Fibroblast of mammary gland (primary cell): ENCODE measurements at places on chromosomes 12 and 14.
A peak's percentile ranks its signal among the peaks of the same experiment; 100 is the strongest.

DNA sequence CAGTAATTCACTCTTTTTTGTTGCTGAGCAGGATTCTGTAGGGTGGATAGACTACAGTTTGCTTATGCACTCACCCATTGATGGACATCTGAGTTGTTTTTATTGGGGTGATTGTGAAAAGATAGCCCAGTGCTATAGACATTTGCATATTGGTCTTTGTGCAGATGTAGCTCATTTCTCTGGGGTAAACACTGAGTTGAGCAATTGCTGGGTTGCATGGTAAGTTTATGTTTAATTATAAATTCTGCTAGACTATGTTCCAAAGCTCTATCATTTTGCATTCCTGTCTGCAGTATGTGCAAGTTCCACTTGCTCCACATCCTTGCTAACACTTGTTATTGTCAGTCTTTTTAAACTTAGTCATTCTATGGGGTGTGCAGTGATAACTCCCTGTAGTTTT is 65.4 kb upstream of the RFLNA start:
- DNase-seq = peak; percentile 8

- no peak for DNase-seq
Measured at GRCh38 chr12:92121826-92122225, 23.8 kb downstream of the BTG1 start.

DNA sequence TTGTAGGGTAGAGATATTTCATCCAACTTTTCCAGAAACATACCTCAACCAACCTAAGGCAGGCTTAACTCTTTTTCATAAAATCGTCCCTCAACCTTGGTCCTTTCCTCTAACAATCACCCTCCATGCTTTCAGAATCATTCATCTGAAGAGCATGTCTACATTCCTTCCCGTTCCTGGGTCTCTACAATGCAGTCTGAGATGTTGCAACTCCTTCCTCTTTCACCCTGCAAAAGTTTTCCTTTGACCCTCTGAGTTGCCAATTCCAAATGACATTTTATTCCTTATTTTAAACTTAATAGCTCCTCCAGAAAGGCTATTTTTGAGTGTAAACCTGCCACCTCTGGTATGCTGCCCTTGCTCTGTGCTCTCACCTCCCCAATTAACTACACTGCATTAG is 16.7 kb downstream of the SLC7A7 start:
- DNase-seq = no peak

DNA sequence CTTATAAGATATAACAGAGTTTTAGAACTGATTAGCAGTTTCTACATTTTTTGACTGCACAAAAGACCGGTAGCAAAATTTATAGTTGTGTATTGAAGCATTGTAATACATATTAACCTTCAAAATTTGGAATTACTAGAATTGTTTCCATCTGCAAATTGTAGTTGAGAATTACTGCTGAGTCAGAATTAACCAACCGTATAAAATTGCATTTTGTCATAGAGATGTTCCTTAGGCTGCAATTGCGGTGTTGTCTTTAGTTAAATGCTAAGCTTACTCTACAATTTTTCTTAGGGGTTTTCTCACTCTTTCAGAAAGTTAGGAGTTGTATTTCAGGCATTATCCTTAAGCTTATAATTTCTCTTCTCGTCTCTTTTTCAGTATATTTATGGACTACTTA is 132.2 kb downstream of the PLEKHA5 start:
- no peak for DNase-seq

GRCh38 chr12:4824380-4824779 is 85.3 kb upstream of the KCNA1 start:
- DNase-seq = peak; percentile 93

DNA sequence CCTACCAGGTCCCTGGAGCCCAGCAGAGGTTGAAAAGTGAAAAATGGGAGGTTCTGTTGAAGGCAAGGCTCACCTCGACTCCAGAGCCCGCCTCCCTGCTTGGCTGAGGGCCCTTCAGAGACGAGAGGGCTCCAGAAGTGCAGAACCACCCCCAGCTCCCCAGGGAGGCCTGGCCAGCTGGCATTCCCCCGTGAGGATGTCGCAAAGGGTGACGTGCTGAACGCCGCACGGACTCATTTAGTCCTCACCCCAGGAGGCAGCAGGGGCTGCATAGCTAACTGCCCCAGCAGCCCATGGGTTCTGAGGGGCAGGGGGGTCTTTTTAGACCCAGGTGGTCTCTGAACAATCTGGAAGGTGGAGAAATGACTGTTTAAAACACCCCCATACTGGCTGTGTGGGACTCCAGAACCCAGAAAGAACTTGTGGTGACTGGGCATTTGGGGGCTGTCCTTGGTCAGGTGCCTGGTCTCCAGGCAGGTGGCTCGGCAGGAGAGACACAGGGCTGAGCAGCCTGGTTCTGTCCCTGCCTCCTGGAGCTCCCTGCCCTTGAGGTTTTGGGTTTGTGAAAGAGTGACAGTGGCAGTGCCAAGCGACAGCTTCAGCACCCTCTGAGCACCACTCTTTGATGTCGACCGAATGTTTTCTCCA is 32.0 kb downstream of the ANAPC7 start:
- no peak for DNase-seq

GRCh38 chr12:16606117-16606200 is at the start of gene LMO3:
Gene LMO3 (minus strand): TSS chr12:16606162. CDS start chr12:16600860, 5,302 bp downstream.
- DNase-seq = no peak

DNA sequence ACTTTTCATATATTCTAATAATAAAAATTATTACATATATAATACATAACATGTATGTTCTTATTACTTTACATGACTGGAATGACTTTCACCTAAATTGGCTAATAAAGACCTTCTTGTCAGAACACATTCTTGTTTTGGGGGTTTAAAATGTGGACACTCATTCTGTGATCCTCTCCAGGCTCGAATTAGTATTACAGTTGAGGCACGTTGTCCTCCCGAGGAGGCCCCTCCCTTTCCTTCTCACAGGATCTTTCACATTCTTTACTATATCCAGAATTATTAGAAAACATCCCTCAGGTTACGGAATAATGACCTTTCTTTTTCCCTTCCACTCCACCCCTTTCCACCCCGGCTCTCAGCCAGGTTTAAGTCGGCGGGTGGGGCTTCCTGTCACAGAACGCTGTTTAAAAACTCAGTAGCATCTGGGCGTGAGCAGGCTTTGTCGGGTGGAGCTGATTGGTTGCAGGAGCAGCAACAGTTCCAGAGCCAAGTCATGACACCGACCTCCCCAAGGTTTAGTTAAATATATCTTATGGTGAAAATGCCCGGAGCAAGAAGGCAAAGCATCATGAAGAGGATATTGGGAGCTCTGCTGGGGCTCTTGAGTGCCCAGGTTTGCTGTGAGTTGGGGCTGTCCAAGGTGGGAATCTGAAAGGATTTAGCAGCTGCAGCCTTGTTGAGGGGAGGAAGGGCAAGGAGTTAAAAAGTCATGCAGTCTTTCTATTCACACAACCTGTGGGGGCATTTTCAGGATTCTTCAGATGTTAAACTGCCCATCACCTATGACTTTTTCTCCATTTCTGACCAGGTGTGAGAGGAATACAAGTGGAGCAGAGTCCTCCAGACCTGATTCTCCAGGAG is 396.7 kb upstream of the OR4E1 start:
- peak; percentile 8 for DNase-seq

DNA sequence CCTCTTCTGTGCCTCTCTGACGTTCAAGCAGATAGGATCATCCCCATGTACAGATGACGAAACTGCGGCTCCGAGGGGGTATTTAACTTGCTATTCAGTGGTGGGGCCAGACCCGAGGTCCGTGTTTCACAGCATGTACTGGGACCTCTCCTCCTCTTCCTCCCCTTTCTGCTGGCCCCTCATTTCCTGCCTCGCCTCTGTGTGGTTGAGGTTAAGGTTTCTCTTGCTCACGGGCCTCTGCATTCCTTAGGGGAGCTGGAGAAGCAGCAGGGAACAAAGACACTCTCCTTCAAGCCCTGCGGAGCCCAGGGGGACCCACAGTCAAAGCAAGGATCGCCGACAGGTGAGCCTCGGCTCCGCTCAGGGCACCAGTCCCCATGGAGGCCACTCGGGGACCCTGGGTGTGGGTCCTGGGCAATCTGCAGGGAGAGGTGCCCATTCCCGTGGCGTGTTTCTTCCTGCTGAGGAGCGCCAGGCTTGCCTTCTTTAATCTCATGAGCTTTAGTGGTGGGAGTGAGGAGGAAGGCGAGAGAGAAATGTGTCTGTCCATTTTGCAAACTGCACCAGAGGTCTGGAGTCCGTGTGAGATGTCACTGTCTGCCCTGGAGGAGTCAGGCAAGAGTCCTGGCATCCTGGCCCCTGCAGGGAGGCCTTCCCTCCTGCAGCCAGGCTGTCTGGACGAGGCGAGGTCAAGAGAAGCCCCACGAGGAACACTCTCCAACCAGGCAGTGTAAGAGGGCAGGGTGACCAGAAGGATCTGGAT is 45.0 kb downstream of the SLC6A12 start:
- DNase-seq = no peak

- DNase-seq = no peak
Measured at GRCh38 chr14:66072190-66073084, 413.7 kb upstream of the CCDC196 start.

GRCh38 chr14:44149597-44149996 is 357.5 kb downstream of the FSCB start:
- no peak for DNase-seq

DNA sequence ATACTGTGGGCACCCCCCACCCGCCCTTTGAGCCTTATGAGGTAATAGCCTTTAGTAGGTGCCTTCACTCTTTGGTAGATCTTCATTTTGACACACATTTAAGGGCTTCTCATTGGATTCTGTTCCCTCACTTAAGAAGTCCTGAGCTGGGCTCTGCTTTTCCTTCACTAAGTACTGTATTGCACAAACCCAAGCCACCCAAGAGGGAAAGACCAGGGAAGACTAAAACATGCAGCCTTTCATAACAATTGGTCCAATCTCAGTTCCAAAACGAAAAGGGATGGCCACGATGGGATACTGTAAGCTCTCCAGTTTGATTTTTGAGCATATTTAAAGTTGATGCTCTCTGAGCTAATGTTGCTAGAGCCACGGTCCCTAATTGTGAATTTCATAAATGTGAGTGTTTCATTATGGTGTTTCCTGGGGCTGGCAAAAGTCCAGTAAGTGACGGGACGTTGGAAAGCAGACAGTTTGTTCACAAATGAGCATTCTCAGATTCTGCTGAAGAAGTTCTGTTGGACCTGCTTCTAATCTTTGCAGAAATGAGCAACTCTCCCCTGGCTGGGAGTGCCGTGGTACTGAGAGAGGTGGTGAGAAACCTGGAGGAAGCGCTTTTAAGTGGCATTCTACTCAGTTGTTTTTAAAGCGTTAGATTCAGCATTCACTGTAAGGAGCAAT is 9.4 kb downstream of the SSPN start:
- DNase-seq = peak; percentile 37

DNA sequence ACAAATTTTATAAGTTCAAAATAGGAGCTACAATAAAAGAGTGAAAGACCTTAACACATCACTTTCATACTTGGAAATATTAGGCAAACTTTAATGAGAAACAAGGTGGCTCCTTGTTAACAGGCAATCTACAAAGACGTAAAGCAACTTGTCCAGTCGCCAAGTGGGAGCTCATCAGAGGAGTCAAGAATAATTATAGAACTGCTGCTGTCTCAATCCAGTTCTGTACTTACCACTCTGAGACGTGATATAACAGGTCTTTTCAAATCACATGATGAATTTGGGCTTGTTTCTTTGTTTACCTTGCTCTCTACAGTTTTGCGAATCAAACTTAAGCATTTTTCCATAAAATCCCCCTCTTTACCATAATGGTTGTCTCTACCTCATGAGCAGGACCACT is 3.6 kb downstream of the YBX3 start:
- DNase-seq = peak; percentile 41

- no peak for DNase-seq
Measured at GRCh38 chr12:102763471-102763870, 153.6 kb downstream of the PAH start.

DNA sequence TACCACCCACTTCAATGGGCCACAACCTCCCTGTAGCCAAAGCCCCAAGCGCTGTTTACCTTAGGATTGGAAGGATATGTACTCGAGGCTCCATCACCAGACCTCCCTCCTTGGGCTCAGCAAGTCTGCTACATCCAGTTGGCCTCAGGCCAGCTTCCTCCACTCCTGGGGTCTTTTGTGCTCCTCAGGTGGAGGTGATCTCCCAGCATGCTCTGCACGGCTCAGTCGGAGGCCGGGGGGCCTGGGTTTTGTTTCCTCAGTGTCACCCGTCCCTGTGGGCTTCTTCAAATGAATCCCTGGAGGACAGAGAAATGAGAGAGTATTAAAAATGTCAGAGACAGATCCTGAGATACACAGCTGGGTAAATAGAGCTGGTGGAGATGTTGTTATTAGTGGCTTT is 723.1 kb upstream of the TBX3 start:
- no peak for DNase-seq

DNA sequence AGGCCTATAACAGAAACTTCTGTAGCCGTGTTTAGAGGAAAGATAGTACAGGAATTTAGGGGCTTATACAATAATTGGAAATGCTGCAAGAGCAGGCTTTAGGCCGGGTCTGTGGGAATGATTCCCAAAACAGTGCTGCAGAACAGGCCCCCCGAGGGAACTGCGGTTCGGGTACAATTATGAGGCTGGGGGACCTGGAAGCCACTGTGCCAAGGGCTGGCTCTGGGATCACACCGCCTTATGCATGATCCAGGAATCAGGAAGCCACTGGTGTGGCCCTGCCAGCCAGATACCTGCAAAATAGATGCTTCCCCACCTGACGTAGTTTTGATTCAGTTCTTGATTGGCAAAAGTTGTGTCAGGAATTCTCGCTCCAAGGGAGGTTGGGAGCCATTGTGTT is 55.4 kb downstream of the CACNA1C start:
- no peak for DNase-seq

DNA sequence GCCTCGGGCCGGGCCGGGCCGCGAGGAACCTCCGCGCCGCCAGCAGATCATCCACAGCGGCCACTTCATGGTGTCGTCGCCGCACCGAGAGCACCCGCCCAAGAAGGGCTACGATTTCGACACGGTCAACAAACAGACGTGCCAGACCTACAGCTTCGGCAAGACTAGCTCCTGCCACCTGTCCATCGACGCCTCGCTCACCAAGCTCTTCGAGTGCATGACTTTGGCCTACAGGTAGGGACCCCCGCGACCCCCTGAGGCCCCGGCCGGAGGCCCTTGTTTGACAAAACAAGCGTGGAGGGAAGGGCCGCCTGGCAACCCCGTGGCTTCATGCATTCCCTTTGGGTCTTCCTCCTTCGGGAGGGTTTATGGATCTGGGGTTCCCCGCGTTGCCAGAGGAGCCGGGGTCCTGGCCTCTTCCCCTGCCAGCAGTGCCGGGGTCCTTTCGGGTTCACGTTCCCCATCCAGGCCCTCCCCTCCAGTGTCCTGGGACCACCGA is 526 bp downstream of the MLXIP start:
- DNase-seq = no peak

- no peak for DNase-seq
Measured at GRCh38 chr12:131805421-131805820, 22.8 kb upstream of the MMP17 start.
